ENCODE measurements at places on chromosomes 4 and X.

- no peak for DNase-seq
These were observed 139.5 kb downstream of the CPZ start for GRCh38 chr4:8732092-8732491.

GRCh38 chr4:74217365-74217764 is 59.4 kb downstream of the MTHFD2L start:
- no peak for DNase-seq

DNA sequence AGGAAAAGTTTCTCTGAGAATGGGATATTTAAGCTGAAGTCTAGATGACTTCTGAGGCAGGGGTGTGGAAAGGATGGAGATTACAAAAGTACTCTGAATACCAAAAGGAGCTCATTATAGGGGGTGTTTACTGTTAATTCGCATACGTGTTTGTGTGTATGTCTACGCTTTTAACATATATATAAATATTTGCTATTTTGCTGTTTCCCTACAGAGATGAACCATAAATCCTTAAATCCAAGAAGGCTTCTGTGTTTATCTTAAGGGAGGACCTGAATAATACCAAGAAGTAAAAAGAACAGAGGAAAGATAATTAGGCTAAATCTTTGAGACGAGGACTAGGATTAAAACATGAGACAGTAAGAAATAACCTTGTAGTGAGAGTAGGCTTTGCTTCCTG is 166.0 kb downstream of the ARAP2 start:
- DNase-seq: no peak

GRCh38 chr4:20639346-20639745 is 60.9 kb upstream of the PACRGL start:
- DNase-seq: no peak

DNA sequence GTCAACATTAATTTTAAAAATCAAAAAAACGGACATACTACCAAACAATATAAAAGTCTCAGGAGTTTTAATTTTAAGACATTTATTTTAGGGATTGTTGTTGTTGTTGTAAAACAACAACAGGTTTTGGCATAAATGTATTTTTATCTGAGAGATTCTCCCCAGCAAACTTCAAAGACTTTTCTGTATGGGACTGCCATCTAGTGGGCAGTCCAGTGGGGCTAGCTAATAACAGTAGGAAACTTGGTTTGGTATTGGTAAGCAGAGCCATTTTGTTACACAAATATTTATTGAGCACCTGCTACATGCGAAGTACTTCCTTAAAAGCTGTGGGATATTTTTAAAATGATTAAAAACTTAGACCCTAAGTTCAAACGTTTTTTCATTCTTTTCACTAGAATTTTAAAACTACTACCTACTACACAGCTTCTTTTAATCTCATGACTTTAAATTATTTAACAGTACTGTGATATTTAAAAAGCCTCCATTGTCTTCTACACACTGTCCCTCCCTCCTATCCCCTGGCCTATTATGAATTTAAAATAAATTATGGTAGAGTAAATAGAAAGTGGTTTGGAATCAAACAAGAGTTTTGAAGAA is 1028.4 kb upstream of the INTU start:
- peak; percentile 36 for DNase-seq

- peak; percentile 73 for DNase-seq
These were observed 4.7 kb downstream of the RASGEF1B start for GRCh38 chr4:81466841-81467671.
